Activated gamma-delta T cell treated with anti-CD3 and anti-CD28 coated beads, Interleukin-2, amount 50 U/mL, for 16 hours (primary cell): ENCODE measurements at places on chromosomes 6 and 20.

- DNase-seq: no peak
These were observed 144.6 kb upstream of the MMS22L start for GRCh38 chr6:97427648-97428047.

- DNase-seq: no peak
These were observed 251.2 kb upstream of the PMEPA1 start for GRCh38 chr20:57960803-57961575.

DNA sequence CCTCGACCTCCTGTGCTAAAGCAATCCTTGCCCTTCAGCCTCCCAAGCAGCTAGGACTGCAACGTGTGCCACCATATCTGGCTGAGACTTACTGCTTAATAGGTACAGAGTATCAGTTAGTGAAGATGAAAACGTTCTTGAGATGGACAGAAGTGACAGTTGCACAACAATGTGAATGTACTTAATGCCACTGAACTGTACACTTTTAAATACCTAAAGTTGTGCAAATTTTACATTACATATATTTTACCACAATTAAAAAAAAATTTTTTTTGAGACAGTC lies 25.9 kb downstream of the NUDT3 start:
- DNase-seq: no peak

DNA sequence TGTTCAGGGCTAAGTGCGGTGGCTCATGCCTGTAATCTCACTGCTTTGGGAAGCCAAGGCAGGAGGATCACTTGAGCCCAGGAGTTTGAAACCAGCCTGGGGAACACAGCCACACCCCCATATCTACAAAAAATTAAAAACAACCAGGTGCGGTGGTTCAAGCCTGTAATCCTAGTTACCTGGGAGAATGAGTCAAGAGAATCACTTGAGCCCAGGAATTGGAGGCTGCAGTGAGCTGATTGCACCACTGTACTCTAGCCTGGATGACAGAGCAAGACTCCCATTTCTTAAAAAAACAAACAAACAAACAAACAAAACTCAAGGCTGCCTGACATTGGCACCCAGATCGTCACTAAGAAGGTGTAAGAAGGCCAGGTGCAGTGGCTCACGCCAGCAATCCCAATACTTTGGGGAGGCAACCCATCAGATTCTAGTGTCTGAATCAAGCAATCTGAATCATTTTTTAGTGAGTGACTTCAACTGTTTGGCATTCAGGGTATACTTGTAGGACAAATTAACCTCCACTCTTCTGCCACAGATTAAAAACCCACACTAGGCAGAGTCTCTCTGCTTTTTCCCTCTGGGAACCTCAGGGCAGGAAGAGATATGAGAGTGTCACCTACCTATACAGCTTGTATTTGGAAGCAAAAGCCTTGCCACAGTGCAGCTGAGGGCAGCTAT lies 6.1 kb downstream of the PLAGL2 start:
- DNase-seq: no peak

- no peak for DNase-seq
These were observed 50.5 kb upstream of the ECI2 start for GRCh38 chr6:4185846-4186245.

- DNase-seq: no peak
These were observed 1143.9 kb upstream of the GJE1 start for GRCh38 chr6:140988780-140989179.

DNA sequence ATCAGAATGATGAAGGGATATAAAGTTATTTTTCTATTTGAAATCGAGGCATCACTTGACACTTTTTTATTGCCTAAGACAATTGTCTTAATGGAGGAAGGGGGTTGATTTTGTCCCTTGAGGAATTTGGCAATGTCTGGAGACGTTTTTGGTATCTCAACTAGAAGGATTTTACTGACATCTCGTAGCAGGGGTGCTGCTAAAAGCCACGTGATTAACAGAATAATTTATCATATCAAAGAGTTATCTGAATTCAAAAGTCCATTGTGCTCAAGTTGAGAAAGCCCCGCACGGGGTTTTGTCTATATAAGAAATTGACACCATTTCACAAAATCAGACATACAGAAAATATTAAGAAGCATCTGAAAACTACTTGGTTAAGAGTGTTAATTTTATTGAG lies 1.5 kb upstream of the TAAR6 start:
- no peak for DNase-seq

- no peak for DNase-seq
These were observed 132.4 kb upstream of the FBXL4 start for GRCh38 chr6:99080191-99080590.

DNA sequence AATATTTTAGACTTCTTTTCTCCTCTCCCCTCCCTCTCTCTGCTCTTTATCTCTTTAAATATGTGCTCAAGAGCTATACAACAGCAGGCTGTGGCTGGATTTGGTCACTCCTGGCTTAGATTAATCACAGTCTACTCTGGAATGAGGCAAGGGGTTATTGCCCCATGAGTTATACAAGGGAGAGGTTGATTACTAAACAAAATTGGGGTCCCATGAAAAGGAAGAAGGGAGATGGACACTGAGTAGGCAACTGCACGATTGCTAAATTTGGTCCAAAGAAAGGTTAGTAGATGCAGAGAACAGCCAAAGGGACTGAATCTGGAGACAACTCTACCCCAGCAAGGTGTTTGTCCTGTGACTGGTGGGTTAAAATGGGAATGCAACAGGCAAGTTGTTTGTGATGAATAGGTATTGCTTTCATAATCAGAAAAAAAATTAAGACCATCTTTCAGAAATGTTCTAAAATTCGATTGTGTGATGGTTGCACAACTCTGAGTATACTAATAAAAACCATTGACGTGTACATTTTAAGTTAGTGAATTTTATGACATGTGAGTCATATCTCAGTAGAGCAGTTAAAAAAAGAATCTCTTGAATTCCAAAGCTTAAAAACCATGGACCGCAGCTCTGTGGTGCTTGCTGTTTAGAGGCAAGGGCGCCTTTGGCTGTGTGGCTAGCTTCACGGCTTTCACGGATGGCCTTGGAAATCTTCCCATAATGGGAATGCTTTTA lies 57.1 kb downstream of the KIZ start:
- DNase-seq: no peak

DNA sequence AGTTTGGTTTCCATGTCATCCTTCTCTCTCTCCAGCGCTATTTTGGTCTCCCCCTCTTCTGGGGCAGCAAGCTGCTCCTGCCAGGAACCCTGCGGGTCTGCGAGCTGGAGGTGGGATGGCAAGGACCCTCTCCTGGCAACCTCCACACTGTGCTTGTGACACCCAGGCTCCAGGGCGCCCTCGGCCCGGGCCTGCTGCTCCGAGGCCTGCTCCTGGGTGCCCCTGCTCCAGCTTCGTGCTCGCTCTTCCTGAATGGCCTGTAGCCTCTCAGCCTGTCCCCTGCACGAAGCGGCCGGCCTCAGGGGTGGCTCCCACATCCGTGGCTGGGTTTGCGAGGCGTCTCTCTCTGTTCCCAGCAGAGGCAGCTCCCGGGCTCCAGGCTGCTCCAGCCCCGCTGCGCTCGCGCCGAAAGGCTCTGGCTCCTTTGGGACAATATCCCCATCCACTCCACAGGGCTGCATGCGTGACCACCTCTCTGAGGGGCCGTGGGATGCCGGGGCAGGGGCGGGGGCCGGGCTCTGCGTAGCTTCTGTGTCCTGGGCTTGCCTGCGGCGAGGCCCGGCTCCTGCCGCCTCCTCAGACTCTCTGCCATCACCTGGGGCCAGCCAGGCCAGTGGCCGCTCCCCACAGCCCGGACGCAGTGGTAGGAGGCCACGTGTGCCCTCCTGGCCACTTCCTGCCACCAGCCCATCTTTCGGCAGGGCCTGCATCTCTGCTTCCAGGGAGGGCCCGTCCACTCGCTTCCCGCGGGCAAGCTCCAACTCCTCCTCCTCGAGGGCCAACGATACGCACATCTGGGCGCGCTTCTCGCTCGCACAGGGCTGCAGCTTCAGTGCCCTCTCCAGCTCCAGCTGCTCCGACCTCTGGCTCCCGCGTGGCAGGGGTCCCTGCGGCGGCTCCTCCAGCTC lies 68.9 kb downstream of the GINS1 start:
- DNase-seq: no peak

GRCh38 chr6:45272626-45273025 lies 55.5 kb upstream of the RUNX2 start:
- DNase-seq: no peak

DNA sequence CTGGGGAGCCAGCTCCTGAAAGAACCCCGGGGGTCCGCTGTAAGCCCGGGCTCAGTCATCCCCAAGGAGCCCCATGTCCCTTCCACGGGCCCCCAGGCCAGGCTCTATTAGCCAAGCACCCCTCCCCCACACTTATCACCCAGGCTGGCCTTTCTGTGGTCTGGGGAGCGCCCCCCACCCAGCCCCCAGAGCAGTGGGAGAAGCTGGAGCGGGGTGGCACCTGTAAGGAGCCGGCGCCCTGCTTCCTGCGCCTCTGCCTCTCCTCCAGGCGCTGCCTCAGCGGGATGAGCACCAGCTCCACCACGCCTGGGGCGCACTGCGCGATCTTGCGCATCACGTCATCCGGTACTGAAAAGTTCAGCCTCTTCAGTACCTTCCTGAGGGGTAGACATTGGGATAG lies 2.3 kb downstream of the SPEF1 start:
- DNase-seq: no peak

DNA sequence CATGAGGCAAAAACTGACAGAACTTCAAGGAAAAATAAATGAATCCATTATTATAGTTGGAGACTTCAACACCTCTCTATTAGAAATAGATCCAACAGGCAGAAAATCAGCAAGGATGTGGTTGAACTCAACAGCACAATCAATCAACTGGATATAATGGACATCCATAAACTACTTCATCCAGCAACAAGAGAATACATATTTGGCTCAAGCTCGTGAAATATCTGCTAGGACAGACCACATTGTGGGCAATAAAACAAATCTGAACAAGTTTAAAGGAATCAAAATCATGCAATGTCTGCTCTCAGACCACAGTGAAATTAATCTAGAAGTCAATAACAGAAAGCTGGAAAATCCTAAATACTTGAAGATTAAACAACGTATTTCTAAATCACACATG lies 362.6 kb downstream of the CD109 start:
- DNase-seq: no peak

- no peak for DNase-seq
These were observed 87.0 kb downstream of the SERAC1 start for GRCh38 chr6:158080849-158081656.

GRCh38 chr20:44660581-44660980 lies 9.1 kb upstream of the ADA start:
- DNase-seq: no peak

DNA sequence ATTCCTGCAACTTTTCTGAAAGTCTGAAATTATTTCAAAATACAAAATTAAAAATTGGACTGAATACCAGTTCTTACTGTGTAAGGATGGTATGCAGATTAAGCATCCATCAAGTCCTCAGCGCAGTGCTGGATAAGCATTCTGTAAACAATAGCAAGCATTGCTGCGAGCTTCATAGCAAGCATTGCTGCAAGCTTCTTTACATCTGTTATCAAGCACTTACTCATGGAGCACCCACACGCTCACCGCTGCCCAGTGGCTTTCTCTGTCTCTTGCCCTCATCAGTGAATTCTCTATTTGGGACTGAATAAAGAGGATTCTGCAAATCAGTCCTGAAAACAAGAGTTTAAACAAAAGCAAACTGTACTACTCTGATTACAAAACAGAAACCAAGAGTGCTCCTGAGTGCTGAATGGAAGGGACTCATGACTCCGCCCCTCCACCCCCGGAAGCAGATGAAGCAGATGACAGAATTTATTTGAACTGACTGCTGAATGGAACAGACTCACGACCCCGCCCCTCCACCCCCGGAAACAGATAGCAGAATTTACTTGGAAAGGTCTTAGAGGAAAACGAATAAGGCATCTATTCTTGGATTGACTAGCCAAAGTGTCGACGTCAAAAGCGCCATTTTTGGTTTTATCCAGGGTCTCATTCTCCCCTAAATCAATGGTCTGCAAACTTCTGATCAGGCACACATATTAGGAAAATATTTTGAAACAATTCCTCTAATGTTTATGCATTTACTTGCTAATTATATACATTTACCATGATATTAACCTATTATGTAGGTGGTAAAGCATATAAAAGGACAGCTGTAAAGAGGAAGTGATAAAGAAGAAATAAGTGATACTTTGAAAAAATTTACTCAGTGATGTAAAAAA lies 22.1 kb upstream of the EYA2 start:
- DNase-seq: no peak

- DNase-seq: no peak
These were observed 71.5 kb downstream of the NCR2 start for GRCh38 chr6:41406728-41407489.

- DNase-seq: no peak
These were observed 518.0 kb upstream of the SLC35B3 start for GRCh38 chr6:8953310-8953709.

GRCh38 chr20:16476032-16476431 lies 97.2 kb downstream of the KIF16B start:
- DNase-seq: no peak

- no peak for DNase-seq
These were observed 192.7 kb downstream of the GMPR start for GRCh38 chr6:16431106-16431505.

- DNase-seq: no peak
These were observed 181.6 kb downstream of the JARID2 start for GRCh38 chr6:15427331-15428070.

DNA sequence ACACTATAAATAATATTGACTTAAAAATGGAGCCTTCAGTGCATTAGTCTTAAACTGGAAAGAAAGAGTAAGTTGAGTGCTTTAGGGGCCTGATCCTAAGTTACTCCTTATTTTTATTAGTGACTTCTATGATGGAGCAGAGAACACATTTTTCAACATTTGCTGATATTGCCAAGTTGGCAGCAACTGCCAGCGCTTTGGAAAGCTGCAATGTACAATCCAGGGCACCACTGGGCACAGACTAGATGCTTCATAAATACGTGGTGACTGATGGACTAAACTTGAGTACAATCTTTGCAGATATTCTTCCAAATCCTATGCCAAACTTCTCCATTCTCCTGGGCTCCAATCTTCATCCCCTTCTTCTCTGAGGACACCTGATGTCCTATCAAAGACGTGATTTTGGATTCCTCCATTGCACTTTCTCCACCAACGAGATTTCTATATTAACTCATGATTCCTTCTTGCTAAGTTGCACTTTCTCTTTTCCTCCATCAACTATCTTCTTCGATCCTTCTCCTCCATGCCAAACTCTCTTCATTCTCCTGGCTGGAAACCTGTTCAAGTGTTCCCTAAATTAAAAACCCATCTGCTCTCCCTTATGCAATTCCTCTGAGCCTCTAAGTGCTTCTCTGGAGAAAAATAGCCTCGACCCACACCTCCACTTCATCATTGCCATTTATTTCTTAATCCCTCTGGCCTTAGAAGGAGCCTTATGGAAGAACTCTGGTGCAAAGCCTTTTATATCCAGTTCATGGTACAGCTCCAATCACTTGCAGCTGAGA lies 28.5 kb upstream of the PAK5 start:
- no peak for DNase-seq

GRCh38 chr20:59063358-59064213 lies 21.0 kb upstream of the PRELID3B start:
- DNase-seq: no peak

GRCh38 chr20:531608-532007 lies 12.0 kb downstream of the CSNK2A1 start:
- DNase-seq: no peak

- DNase-seq: no peak
These were observed 32.7 kb upstream of the MAP7 start for GRCh38 chr6:136582711-136583471.

GRCh38 chr6:146949425-146949824 lies 254.8 kb upstream of the STXBP5 start:
- no peak for DNase-seq
